B cell (primary cell): ENCODE measurements at places on chromosomes 6 and 20. TPM values are rescaled to one million over a fixed set of nuclear protein-coding genes. Genes with fewer than 3 reads are reported as not detected.

GRCh38 chr20:25207960-25208534 is 12.5 kb downstream of the ENTPD6 start:
- H3K27ac ChIP-seq: no peak overlapping the region
- H3K36me3 ChIP-seq: peaks cover 11% of the 10 kb centered on the region
- H3K4me1 ChIP-seq: peaks cover 17% of the 10 kb centered on the region
- H3K4me3 ChIP-seq: no peak overlapping the region

The C6orf15 gene
- not detected in 2 replicates for total RNA-seq

DNA sequence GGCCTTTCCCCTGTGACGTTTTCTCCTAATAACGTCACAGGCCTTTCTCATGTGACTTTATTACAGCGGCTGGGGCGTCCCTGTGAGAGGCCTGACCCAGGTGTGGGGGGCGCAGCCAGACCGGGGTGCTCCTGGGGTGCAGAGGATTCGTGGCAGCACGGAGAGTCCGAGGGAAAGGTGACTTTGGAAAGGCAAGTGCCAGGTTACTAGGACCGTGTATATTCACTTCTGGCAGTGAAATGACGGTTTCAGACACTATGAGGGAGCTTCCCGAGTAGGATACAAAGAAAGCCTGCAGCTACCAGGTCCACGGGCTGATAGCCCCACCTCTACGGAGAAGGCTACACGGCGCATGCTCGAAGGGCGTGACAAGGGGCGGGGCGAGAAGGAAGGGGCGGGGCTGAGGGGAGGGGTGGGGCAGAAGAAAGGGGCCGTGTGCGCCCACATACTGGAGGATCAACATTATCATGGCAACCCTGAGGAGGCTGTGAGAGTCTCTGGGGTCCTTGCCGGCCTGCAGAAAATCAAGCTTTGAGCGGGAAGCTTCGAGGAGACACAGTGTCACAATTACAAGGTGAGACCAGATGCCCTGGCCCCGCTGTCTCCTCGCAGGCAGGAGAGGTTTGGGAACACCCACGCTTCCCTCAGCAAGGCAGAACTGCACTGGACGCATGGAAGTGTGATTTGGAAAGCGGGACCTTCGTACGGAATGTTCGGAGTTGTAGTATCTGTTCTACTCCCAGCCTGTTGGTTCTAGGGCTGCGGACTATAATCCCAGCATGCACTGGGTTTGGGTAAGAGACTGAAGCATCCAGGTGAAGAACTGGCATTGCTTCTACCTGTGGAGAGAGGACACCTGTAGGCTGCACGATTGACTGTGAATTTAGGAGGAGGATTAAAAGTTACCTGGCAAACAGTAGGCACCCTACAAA is 54.4 kb upstream of the ZNF337 start:
- no peaks in the 10 kb centered on the region for H3K36me3 ChIP-seq
- peaks cover 6% of the 10 kb centered on the region for H3K4me1 ChIP-seq
- peak overlapping the region; percentile 55 for H3K4me3 ChIP-seq
- no peak overlapping the region for H3K27ac ChIP-seq

GRCh38 chr20:2327620-2328555 is 32.1 kb downstream of the TGM3 start:
- H3K27me3 ChIP-seq: peaks cover 8% of the 10 kb centered on the region
- H3K4me3 ChIP-seq: no peak overlapping the region
- no peak for DNase-seq

GRCh38 chr20:830011-830521 is 3.4 kb upstream of the FAM110A start:
- DNase-seq: no peak
- H3K4me3 ChIP-seq: no peak overlapping the region
- H3K27ac ChIP-seq: no peak overlapping the region
- H3K36me3 ChIP-seq: no peaks in the 10 kb centered on the region

GRCh38 chr6:131377112-131377705 is 195.8 kb upstream of the ARG1 start:
- H3K4me3 ChIP-seq: no peak overlapping the region
- H3K4me1 ChIP-seq: peaks cover 17% of the 10 kb centered on the region
- H3K27ac ChIP-seq: no peak overlapping the region
- H3K27me3 ChIP-seq: no peaks in the 10 kb centered on the region
- H3K36me3 ChIP-seq: no peaks in the 10 kb centered on the region

- H3K27ac ChIP-seq: no peak overlapping the region
- no peaks in the 10 kb centered on the region for H3K4me1 ChIP-seq
- no peak for DNase-seq
These were observed 45.2 kb downstream of the BCKDHB start for GRCh38 chr6:80151635-80152034.

DNA sequence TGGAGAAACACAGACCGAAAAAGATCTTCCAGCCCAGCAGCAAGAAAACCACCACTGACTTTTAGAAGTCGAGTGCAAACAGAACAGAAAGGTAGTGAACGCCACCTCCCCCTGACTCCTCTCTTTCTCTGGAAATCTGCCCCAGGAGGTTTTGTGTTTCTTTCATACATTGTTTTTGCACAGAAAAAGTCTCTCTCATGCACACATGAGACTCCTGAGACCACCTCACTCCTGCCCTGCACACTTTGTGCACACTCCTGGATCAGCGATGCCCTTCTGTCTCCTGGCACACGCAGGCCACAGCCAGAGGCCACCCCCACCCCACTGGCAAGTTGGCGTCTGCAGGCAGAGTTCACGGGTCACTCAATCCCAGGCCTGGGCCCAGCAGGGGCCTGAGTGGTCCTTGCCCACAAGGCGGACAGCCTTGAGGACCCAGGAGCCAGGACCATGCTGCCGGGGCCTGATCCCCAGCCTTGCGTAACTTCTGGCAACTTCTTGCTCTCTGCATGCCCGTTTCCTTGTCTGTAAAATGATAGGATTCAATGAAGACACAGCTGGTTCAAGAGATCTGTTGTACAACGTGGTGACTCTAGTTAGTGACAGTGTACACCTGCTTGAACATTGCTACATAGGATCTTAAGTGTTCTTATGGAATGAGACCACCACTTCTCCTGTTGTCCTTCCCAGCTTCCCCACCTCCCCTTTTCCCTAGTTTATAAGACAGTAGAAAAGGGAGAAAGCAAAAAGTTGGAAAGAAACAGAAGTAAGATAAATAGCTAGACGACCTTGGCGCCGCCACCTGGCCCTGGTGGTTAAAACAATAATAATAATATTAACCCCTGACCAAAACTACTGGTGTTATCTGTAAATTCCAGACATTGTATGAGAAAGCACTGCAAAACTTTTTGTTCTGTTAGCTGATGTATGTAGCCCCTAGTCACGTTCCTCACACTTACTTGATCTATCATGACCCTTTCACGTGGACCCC is 30.2 kb upstream of the CST7 start:
- no peak overlapping the region for H3K27ac ChIP-seq
- no peak overlapping the region for H3K4me3 ChIP-seq
- H3K36me3 ChIP-seq: no peaks in the 10 kb centered on the region
- H3K4me1 ChIP-seq: no peaks in the 10 kb centered on the region
- DNase-seq: no peak

GRCh38 chr6:111417181-111417585 is 65.8 kb downstream of the REV3L start:
- H3K27me3 ChIP-seq: no peaks in the 10 kb centered on the region
- H3K4me1 ChIP-seq: peaks cover 7% of the 10 kb centered on the region
- H3K27ac ChIP-seq: no peak overlapping the region
- H3K36me3 ChIP-seq: peaks cover 9% of the 10 kb centered on the region
- H3K4me3 ChIP-seq: no peak overlapping the region

- H3K27me3 ChIP-seq: no peaks in the 10 kb centered on the region
- H3K4me1 ChIP-seq: no peaks in the 10 kb centered on the region
- H3K27ac ChIP-seq: no peak overlapping the region
- DNase-seq: no peak
- no peak overlapping the region for H3K4me3 ChIP-seq
These were observed 721.1 kb upstream of the CITED2 start for GRCh38 chr6:140095532-140095931.

The RBM24 gene
- not detected in 2 replicates for total RNA-seq

DNA sequence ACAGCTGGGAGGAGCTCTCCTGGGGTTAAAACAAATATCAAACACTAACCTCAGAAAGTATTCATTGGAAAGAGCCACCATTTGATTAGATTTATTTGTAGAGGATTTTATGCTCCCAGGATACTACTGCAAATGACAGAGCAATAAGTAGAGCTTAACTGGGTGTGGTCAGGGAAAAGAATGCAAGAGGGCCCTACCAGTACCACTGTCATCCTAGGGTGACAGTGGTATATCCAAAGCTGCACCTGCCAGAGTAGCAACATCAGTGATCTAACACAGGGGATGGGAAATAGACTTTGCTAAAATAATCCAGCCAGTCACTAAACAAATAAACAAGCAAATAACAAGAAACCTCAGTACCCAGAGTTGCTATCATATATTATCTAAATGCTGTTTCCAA is 29.7 kb downstream of the ERGIC3 start:
- no peaks in the 10 kb centered on the region for H3K4me1 ChIP-seq
- no peaks in the 10 kb centered on the region for H3K36me3 ChIP-seq
- peaks cover 2% of the 10 kb centered on the region for H3K27me3 ChIP-seq
- no peak overlapping the region for H3K27ac ChIP-seq

GRCh38 chr6:138105446-138105845 is 1.8 kb downstream of the PERP start:
- peaks cover 19% of the 10 kb centered on the region for H3K4me1 ChIP-seq
- H3K4me3 ChIP-seq: no peak overlapping the region
- no peaks in the 10 kb centered on the region for H3K36me3 ChIP-seq
- peaks cover 46% of the 10 kb centered on the region for H3K27me3 ChIP-seq

GRCh38 chr20:59351157-59352040 is 51.0 kb downstream of the EDN3 start:
- no peak overlapping the region for H3K4me3 ChIP-seq
- no peaks in the 10 kb centered on the region for H3K27me3 ChIP-seq
- H3K36me3 ChIP-seq: no peaks in the 10 kb centered on the region
- no peaks in the 10 kb centered on the region for H3K4me1 ChIP-seq

The MRAP2 gene
- not detected in 2 replicates for total RNA-seq
